Fibroblast of skin of right quadriceps (primary cell): ENCODE measurements at places on chromosomes 3 and 15.
A peak's percentile ranks its signal among the peaks of the same experiment; 100 is the strongest.

DNA sequence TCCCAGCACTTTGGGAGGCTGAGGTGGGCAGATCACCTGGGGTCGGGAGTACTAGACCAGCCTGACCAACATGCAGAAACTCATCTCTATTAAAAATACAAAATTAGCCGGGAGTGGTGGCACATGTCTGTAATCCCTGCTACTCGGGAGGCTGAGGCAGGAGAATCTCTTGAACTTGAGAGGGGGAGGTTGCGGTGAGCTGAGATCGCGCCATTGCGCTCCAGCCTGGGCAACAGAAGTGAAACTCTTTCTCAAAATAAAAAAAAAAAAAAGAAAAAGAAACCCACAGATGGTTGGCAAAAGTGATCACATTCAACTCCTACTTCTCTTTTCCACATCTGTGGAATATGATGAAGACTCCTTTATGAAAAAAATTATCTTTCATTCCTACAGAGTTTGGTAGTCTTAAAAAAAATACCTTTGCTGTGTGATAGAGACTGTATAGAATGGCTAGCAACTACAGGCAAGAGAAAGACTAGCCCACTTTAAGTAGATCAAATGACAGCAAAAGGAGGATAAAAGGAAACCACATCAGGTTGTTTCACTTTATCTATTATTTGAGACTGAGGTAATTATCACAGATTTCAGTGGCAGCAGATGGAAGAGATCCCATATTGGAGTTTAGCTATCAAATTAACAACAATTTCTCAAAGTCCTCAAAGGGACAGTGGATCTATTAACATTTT, 172.9 kb upstream of the TSPAN3 start:
- no peak for DNase-seq

DNA sequence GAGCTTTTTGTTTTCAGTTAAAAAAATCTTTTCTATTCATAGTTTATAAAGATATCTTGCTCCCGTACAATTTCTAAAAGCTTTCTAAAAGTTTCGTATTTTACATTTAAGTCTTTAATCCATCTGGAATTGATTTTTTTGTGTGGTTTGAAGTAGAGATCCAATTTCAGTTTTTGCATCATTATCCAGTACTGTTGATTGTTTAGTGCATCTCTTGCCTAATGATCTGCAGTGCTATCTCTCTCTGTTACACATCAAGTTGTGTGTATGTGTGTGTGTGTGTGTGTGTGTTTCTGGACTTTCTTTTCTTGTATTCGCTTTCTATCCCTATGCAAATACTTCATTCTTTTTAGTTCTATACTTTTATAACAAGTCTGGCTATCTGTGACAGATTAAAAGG, 605.8 kb upstream of the DPPA4 start:
- peak; percentile 55 for DNase-seq

GRCh38 chr15:70077188-70078147, 20.2 kb downstream of the TLE3 start:
- DNase-seq = no peak

GRCh38 chr3:42182555-42182954, 83.4 kb downstream of the CCK start:
- DNase-seq = peak; percentile 44

DNA sequence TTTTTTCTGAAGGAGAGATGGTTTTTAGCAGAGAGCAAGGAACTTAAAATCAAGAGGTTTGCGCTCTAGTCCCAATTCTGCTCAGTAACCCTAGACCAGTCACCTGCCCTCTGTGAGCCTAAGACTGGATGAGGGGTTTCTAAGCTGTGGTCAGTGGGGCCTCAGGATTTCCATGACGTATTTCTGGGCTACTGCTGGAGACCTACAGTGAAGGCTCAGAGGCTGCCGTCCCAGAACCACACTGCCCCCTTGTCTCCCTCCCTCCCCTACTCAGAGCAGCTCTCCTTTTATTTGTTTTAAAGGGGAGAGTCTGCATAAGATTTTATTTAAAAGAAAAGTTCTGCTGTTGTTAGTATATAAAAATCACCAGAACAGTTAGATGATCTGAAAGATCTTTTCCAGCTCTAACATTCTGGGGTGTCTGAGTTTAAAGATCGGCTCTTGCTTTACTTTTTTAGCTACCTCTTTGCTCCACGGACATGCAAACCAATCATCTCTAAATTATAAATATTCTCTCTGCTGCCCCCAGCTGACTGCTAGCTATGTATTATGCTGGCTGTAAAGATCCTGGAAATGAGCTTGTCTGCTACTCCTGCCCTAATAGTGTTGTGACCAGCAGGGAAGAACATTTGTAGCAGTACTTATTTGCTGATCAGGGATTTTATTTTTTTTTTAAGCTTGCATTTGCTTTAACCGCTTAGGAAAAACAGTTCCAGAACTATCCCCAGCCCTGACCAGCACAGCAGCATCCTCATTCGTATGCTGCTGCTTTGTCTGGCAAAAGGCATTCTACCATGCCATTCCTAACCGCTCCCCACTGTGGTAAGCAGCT, 28.6 kb upstream of the NDUFB4 start:
- peak; percentile 39 for DNase-seq

GRCh38 chr15:83644439-83644838, 9.5 kb upstream of the ADAMTSL3 start:
- peak; percentile 6 for DNase-seq

- peak; percentile 13 for DNase-seq
Measured at GRCh38 chr3:141963301-141963700, 86.9 kb downstream of the ATP1B3 start.

- DNase-seq = no peak
Measured at GRCh38 chr3:71907996-71908395, 123.0 kb upstream of the PROK2 start.
